ENCODE measurements at places on chromosomes 6 and 20.

DNA sequence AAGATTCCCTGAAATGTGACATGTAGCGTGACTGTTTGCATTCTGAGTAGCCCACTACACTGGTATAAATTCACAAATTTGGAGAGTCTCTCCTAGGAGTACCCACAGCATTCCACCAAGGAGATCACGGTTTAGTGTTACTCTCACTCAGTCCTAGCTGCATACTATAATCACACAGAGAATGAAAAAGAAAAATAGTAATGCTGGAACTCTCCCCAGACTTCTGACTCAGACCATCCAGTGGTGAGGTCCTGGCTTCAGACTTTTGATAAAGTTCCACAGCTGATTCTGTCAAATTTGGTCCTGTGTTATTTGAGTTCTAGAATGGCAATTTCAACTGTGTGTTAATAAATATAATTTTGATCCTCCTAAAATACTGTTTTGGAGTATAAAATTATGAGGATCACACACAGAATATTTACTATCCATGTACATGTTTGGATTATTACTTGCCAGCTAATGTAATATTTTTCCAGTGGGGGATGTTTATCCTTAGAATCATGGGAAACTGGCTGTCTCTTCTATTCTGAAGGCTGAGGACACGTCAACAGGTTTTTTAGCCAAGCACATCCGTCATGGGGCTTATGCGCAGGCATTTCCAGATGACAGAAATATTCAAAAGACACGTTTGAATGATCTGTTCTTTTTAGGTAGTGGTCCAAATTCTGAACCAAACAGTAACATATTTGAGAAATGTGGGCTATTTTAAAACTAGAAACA, 5.1 kb upstream of the KIAA0408 start:
- peak; percentile 36 for DNase-seq

GRCh38 chr20:23231561-23232218, 118.9 kb upstream of the NXT1 start:
- DNase-seq, result peak; percentile 62

- DNase-seq, result no peak
These were observed 101.8 kb upstream of the TCF21 start for GRCh38 chr6:133787122-133787521.

DNA sequence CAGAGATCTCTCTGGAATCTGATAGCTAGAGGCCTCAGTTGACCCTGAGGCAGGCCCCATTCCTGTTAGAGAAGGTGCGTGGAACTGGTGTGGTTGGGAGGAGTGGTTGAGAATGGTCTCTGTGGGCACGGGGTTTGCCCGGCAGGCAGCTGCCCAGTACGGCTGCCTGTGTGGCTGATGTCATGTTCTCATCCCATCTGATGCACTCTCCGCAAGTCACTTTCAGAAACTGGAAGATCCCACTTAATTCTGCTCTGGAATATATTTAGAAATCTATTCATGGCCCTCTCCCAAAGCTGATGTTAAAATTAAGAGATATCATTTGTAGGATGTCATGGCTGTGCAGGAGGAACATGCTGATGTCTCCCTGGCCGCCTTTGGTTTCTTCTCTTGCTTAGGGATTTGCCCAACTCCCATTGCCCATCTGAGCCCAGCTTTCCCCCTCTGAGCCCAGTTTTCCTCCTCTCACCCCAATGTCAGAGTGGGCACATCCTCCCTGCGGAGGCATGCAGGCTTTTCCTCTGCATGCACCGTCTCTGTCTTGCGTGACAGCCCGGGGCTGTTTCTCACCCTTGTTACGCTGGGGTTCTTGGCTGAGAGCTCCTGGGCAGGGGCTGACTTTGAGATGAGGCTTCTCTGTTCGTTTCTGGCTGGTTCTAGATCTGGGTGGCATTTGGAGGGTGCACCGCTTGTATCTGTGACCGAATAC, 21.0 kb downstream of the PHACTR3 start:
- DNase-seq, result no peak

GRCh38 chr20:44054118-44054517, 132.9 kb downstream of the JPH2 start:
- DNase-seq, result no peak

DNA sequence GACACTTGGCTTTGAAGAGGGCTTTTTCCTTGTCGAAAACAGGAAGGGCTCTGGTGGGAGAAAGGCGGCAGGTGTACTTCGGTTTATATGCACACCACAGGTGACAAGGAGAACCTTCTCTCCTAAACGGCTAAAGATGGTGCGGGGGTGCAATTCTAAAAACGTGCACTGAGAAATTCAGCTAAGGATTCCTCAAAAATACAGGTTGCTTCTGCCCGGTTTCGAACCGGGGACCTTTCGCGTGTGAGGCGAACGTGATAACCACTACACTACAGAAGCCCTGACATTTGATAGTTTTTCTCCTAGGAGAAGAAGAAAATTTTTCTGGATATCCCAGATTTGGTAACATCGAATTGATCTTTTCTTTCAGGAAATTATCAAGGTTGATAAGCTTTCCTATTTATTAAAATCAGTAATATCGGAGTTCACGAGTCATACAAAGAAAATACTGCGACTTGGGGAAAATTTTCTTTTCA, 32.0 kb downstream of the POM121L2 start:
- DNase-seq, result peak; percentile 40

- no peak for DNase-seq
These were observed 30.2 kb downstream of the SLC2A10 start for GRCh38 chr20:46739431-46740213.

DNA sequence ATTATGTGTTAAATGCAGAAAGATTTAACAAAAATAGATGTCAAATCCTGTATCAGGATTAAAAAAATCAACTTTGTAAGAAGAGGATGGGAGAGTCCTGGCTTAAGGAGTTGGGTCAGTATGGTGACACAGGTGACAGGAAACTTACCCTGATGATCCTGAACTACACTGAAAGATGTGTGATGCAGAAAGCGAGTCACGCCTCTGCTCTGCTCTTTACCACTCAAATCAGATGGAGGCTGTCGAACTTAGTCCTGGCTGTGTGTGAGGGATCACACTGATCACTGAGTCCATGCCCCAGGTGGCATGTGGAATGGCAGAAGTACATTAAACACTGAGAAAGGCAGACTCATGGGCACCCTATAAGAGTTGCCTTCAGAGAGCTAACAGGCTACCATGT, 92.9 kb downstream of the GJA10 start:
- DNase-seq, result no peak

DNA sequence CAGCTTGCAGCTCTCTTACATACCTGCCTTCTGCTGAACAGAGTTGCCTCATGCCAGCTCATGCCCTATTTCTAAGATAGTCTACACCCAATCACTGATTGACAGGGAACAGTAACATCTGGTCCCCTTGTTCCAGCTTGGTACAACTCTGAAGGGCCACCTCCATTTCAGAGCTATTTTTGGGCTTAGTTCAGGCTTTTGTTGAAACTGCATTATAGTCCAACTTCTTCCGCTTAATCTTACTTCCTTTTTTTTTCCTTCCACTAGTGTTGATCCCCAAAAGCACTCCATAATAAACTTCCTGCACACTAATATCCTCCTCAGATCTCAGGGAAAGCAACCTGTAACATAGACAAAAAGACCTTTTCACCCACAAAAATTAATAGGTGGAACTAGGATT, 65.7 kb upstream of the TNFRSF21 start:
- DNase-seq, result no peak

GRCh38 chr6:31048099-31048498, 37.8 kb downstream of the MUC22 start:
- DNase-seq, result no peak

All from fibroblast of villous mesenchyme (primary cell).